ENCODE measurements at places on chromosomes 16 and 17.

DNA sequence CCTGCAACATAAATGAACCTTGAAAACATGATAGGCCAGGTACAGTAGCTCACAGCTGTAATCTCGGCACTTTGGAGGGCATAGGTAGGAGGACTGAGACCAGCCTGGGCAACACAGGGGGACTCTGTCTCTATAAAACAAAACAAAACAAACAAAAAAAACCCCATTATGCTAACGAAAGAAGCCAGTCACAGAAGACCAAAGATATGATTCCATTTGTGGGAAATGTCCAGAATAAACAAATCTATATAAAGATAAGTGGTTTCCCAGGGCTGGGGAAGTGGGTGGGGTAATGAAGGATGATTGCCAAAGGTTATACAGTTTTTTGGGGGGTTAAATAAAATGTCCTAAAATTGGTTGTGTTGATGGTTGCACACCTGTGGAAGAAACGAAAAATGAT is 36.5 kb upstream of the SIAH1 start:
- DNase-seq = no peak

DNA sequence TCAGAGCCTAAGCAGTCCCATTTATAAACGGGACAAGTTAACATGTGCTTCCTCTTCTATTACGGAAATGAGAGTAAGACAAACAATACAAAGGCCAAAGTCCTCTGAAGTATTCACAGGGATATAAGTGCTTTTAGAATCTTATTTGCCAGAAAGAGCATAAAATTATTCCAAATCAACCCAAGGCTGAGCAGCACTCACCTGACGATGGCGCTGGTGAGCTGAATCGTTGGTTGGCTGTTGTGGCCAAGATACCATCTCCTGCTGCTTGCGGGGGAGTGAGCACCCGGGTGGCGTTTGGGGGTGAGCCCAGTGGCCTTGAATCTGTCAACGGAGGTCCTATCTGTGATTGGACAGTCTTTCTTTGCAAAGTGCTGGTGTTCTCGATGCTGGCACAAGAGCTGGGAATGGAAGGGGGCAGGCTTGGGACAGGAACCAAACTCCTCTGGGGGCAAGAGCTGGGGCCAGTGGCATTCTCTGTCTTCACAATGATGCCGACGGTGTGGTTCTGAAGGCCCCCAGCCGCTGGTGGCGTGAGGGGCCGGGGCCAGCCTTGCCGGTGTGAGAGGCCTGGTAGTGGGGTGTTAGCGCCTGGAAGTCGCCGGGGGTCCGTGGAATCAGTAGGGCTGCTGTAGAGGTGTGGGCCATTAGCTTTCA is 9.5 kb upstream of the DHRS13 start:
- no peak for DNase-seq

DNA sequence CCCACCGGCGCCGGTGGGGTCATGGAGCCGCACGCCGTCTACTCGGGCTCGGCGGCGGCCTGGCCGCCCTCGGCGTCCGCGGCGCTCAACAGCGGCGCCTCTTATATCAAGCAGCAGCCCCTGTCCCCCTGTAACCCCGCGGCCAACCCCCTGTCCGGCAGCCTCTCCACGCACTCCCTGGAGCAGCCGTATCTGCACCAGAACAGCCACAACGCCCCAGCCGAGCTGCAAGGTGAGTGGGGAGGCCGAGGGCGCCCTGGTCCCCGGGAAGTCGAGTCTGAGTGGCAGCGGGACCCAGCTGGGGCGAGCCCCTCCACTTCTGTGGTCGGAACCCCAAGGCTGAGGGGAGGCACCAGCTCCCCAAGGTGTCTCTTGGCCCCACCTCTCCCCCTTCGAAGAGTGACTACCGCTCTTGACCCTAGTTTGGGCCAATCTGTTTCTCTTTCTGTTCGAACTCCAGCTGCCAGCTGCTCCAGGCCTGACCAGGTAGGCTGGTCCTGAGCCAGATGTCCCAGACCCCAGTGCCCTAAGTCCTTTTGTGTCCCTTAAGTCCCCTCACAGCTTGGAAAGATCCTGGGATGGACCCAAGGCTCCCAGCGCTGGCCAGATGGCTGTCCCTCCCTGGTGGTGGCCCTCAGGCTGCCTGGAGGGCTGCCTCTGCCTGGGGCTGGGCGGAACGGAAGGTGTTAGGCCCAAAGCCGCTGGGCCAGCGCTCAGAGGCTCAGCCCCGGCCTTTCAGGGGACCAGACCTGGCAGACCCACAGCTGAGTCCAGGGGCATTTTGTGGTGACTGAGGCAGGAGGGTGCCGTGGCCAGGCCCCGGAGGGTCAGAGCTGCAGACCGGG is 1.2 kb downstream of the FOXF1 start:
- DNase-seq = no peak

DNA sequence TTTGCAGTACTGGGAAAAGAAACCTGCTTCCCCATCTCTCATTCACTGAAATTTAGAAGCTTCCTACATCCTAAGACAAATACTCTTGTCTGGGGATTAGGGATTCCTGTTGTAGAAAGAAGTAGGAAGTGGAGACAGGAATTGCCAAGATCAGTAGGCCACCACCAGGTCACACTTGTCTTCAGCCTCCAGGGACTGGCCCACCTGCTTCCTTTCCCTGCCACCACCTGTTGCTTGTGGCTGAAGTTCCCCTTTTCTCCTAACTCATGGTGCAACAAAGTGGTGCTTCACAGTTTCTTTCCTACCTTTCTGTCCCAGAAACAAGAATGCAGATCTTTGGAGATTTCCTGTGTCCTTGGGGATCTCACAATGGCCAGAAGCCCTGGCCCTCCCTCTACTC is 82.4 kb downstream of the WNT3 start:
- no peak for DNase-seq

DNA sequence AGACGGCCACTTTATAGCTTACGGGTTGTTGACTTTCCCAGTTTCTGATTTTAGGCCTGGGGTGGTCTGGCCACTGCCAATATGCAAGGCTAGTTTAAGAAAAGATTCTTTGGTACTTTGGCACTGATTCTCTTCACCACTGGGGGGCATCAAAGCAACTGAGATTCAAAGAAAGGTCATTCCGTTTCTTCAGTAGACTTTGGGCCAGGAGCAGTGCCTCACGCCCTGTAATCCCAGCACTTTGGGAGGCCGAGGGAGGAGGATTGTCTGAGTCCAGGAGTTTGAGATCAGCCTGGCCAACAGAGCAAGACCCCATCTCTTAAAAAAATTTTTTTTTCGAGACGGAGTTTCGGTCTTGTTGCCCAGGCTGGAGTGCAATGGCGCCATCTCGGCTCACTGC is 53.0 kb downstream of the RPA1 start:
- peak; percentile 20 for DNase-seq

DNA sequence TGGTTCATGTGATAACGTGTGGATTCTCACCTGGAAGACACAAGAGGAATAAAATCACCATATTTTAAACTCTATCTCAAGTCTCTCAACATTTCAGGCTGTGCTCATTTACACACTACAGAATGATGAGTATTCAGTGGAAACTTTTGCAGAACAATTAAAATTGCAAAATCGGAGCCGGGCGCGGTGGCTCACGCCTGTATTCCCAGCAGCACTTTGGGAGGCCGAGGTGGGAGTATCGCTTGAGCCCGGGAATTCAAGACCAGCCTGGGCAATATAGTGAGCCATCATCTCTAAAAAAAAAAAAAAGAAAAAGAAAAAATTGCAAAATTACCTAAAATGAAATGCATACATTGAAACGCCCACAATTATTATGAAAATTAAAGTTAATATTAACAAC is 825.9 kb downstream of the KCNJ18 start:
- DNase-seq = no peak

DNA sequence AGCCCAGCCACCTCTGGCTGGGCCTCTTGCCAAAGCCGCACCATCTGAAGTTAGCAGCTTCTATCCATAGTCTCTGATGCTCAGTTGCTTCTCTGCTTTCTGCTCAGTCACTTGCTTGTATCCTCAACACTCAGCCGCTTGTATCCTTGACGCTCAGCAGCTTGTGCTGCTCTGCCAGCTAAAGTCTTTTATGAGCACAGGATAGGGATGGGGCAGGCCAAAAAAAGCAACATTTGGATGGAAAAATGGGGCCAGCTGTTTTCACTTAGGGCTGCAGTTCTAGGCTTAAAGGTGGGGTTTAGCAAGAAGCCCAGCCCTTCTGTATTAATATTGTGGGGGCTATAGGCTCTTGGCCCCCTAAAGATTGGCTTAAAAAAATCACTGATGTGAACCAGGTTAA is 739.4 kb downstream of the CDH8 start:
- no peak for DNase-seq

- DNase-seq = no peak
Observed at GRCh38 chr17:11671126-11671525, 72.9 kb downstream of the DNAH9 start.

DNA sequence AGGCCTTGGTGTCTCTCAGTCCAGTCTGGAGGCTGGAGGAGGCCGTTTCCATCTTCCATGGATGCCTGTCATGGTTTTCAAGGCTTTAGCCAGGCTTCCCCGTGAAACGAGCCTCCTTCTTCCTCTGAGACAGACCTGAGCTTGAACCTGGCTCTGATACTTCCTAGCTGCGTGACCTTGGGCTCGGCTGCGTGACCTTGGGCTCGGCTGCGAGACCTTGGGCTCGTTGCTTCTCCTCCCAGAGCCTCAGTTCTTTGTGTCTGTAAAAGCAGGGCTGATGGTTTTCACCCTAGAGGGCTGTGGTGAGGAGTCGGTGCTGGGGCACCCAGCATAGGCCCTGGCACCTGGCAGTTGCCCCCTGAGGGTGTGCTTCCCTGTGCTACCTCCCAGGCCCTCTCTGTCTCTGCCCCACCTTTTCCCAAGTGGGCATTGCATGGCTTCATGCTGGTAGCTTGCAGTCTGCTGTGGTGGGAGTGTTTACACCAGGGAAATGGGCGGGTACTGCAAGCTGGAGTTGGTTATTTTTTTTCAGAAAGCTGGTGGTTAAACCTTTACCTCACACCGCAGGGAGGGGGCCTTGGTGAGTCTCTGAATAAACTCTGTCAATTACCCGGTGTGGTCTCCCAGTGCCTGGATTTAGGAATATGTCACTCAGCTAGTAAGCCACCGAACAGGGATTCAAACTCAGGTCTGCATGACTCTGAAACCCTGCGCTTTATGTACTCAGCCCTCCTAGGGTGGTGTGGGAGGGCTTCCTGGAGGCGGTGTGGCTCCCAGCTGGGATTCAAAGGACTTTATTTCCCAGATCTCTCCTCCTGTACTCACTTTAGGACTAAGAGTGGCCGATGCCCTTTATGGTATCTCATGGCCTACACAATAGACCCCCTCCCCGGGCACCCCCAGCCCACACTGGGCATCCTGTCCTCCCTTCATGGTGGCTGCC is 129.0 kb upstream of the CIBAR2 start:
- no peak for DNase-seq

DNA sequence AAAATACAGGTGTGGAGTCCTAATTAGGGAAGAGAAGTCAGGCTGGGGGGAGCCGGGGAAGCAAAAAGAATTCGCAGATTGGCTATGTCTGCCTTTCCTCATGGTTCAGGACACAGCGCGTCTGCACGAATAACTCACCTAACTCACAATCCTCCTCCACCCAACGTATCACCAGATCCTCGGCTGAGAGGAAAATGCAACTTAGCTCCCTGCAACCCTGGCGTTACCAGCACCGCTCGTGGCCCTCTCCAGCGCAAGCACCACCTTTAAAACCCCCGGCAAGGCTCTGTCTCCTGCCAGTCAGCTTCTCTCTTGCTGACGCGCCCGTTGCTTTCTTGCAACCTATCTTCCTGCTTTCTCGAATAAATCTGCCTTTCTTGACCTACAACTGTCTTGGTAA is 49.8 kb upstream of the METRNL start:
- no peak for DNase-seq

DNA sequence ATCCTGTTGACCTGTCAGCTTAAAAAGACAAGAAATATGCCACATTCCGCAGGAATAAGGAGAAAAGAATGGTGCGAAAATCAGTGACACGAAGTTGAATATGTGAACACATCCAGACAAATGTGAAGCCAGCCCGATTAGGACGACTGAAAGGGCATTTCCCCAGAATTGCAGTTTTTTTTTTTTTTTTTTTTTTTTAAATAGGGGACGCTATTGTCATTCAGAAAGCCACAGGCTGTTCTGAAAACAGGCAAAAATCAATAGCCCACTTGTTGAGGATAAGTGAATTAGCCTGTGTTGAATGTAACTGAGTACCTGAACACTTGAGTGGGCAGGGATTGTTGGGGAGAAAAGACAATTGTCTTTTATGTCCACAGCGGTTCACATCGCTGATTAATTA is 507.1 kb downstream of the WWOX start:
- DNase-seq = peak; percentile 86

- no peak for DNase-seq
Observed at GRCh38 chr17:11719203-11719602, 120.9 kb downstream of the DNAH9 start.

DNA sequence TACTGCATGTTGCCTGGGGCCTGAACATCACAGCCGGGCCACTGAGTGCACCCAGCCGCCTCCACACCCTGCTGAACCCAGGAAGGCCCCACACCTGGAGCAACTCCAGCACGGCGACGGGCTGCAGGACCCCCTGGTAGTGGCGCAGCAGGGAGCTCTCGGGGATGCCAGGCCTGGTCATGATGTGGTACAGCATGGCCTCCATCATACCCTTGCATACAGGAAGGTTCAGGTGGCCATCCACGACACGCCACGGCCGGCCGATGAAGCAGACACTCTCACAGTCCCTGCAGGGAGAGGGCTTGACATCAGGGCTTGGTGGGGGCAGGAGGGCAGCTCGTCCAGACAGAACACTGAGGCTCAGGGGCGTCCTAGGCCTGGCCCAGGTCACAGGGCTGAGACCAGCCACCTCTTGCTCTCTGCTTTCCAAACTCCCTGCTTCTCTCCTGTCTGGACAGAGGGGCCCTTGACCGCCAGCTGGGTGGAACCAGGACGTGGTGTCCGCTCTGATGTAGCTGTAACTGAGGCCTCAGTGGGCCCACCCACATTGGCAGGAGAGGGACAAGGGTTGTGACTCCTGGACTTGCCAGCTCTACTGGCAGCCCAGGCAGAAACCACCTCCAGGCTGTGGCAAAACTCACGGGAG is 60.3 kb downstream of the IL21R start:
- DNase-seq = no peak

GRCh38 chr16:25151996-25152395 is 40.5 kb downstream of the LCMT1 start:
- no peak for DNase-seq

- peak; percentile 62 for DNase-seq
Observed at GRCh38 chr17:29579866-29580771, 9.3 kb downstream of the GIT1 start.

DNA sequence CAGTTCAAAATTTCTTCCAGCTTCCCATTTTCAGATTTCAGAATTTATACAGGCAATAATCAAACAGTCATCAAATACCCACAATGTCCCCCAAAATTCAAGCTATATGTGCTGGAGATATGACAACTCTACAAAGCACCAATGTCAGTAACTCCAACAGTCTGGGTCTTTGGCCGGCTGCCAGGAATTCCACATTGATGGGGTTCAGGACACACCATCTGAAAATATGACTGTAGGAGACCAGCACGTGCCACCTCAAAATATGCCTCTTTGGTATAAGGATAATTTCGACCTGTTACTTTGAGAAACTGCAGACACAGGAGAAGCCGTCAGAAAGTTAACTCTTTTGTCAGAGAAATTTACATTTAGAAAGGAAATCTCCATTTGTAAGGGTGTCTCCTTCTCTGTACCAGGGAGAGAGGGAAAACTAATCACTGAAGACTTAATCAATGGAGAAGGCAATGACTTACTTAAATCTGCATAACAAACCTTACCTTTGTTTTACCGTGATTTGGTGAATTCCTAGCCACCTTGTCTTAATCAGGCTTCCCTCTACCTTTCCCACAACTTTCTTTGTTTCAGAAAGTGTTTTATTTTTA is 594.3 kb upstream of the CDH5 start:
- DNase-seq = no peak

Measured in NCI-H146 (cell line).